ENCODE measurements at places on chromosomes 4 and X.

DNA sequence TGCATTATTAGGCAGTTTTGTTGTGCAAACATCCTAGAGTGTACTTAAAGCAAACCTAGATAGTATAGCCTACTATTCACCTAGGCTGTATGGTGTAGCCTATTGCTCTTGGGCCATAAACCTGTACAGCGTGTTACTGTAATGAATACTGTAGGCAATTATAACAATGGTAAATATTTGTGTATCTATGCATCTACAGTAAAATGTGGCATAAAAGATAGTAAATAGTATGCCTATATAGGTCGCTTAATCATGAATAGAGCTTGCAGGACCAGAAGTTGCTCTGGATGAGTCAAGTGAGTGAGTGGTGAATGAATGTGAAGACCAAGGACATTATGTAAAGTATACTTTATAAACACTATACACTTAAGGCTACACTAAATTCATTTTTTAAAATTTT lies 16.6 kb downstream of the USO1 start:
- peaks cover 3% of the 10 kb centered on the region for H3K36me3 ChIP-seq
- H3K4me3 ChIP-seq = no peak overlapping the region
- H3K27ac ChIP-seq = no peak overlapping the region
- DNase-seq = no peak

DNA sequence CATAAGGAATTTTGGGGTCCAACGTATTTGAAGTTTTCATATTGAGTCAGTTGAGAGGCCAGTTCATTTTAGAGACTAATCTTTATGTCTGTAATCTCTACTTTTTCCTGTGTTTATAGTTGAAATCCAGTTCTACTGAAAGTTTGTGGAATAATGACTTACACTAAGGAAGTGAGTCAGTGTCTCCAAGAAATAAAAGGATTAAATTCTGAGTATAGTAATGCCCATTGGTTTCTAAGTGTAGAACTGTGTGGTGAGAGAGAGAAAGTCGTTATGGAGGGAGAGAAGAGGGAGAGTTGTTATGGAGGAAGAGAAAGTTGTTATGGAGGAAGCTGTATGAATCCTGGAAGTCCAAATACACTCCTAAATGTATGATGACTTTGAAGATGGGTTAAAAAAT lies 264.6 kb upstream of the HAND2 start:
- no peaks in the 10 kb centered on the region for H3K36me3 ChIP-seq
- no peak for DNase-seq
- H3K4me1 ChIP-seq = no peaks in the 10 kb centered on the region
- H3K4me3 ChIP-seq = no peak overlapping the region
- no peaks in the 10 kb centered on the region for H3K27me3 ChIP-seq

- H3K4me1 ChIP-seq = no peaks in the 10 kb centered on the region
- H3K27me3 ChIP-seq = no peaks in the 10 kb centered on the region
- no peak for DNase-seq
- H3K36me3 ChIP-seq = no peaks in the 10 kb centered on the region
- no peak overlapping the region for H3K4me3 ChIP-seq
Observed at GRCh38 chr4:147994076-147994475, 262.2 kb downstream of the ARHGAP10 start.

DNA sequence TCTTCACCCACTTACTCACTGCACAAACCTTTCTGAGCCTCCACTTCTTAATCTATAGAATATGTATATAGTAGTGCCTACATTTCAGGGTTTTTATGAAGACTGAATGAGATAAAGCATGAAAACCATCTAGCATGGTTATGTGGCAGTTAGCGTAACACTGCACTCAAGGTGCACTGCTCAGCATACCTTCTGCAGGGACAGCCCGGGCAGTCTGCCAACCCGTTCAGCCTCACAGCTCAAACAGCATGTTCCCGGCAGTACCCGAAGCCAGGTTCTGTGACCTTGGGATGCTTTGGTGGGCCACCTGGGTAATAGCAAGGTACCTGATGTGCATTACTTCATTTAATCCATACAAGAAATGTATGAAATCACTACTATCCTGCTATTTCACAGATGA lies 81.4 kb downstream of the DOCK11 start:
- H3K27me3 ChIP-seq = no peaks in the 10 kb centered on the region
- no peaks in the 10 kb centered on the region for H3K4me1 ChIP-seq
- H3K4me3 ChIP-seq = no peak overlapping the region
- peaks cover 57% of the 10 kb centered on the region for H3K36me3 ChIP-seq
- H3K27ac ChIP-seq = no peak overlapping the region
- no peak for DNase-seq

DNA sequence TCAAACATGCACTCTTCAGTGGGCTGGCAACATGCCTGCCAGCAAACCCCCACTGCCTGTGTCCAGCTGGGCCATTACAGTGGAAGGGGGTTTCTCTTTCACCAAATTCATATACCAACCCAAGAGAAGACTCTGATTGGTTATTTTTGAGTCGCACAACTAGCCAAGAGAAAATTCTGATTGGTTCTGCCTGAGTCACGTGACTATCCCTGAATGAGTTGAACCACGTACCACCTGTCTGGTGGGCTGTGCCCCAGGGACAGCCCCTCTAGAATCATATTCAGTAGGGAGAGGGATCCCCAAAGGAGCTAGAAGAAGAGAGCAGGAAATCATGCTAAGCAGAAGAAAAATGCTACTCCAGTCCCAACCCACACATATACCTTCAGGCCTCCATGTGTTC lies 313.1 kb downstream of the STK32B start:
- H3K4me3 ChIP-seq = no peak overlapping the region
- H3K4me1 ChIP-seq = no peaks in the 10 kb centered on the region
- no peak for DNase-seq
- no peaks in the 10 kb centered on the region for H3K36me3 ChIP-seq
- H3K27me3 ChIP-seq = no peaks in the 10 kb centered on the region
- no peak overlapping the region for H3K27ac ChIP-seq

- H3K4me1 ChIP-seq = no peaks in the 10 kb centered on the region
- no peaks in the 10 kb centered on the region for H3K36me3 ChIP-seq
- no peaks in the 10 kb centered on the region for H3K27me3 ChIP-seq
- H3K27ac ChIP-seq = no peak overlapping the region
- no peak overlapping the region for H3K4me3 ChIP-seq
Observed at GRCh38 chr4:4734425-4734824, 125.0 kb upstream of the MSX1 start.

- H3K4me1 ChIP-seq = no peaks in the 10 kb centered on the region
- H3K27ac ChIP-seq = no peak overlapping the region
- H3K27me3 ChIP-seq = no peaks in the 10 kb centered on the region
- no peak for DNase-seq
- no peak overlapping the region for H3K4me3 ChIP-seq
Observed at GRCh38 chr4:138975225-138975624, 40.4 kb upstream of the NOCT start.

- H3K4me1 ChIP-seq = no peaks in the 10 kb centered on the region
- no peaks in the 10 kb centered on the region for H3K27me3 ChIP-seq
- no peak for DNase-seq
- no peak overlapping the region for H3K4me3 ChIP-seq
- H3K36me3 ChIP-seq = no peaks in the 10 kb centered on the region
Observed at GRCh38 chr4:98318521-98318920, 57.3 kb downstream of the RAP1GDS1 start.

DNA sequence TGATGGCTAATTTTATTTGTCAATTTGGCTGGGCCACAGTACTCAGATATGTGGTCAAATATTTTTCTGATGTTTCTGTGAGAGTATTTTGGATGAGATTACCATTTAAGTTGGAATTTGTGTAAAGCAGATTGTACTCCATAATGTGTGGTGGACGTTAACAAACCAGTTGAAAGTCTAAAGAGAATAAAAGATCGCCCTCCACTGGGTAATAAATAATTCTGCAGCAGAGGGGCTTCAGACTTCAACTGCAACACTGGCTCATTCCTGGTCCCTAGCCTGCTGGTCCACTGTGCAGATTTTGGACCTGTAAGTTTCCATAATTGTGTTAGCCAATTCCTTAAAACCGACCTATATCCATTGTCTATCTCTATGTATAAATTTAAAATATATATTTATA lies 540.3 kb downstream of the PCDH18 start:
- H3K27ac ChIP-seq = no peak overlapping the region
- DNase-seq = no peak
- no peak overlapping the region for H3K4me3 ChIP-seq
- no peaks in the 10 kb centered on the region for H3K4me1 ChIP-seq

GRCh38 chr4:76607846-76608245 lies 172.8 kb downstream of the SHROOM3 start:
- no peak overlapping the region for H3K27ac ChIP-seq
- peaks cover 44% of the 10 kb centered on the region for H3K27me3 ChIP-seq
- H3K4me1 ChIP-seq = no peaks in the 10 kb centered on the region

DNA sequence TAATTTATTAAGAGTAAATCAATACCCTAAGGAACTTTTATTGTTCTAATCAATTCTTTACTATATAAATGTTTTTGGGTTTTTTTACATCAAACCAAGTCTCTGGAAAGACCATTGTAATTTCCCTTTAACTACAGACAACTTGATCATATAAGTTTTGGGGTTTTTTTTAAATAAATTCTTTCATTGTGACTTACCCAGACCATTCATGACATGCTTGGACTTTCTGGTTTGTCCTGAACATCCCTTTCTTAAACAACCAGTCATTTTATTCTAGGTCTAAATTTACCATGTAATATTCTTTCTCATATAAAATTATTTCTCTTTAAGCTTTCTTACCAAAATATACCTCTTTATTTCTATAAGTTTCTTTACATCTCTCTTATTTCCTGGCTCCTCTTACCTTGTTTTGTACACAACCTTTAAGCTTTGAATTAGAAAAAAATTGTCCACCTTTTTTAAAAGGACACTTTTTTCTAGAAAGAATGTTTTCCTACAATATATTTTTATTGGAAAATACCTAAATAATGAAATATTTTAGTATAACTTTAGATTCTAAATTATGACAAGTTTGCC lies 8.4 kb downstream of the CNGA1 start:
- H3K27ac ChIP-seq = no peak overlapping the region
- no peaks in the 10 kb centered on the region for H3K4me1 ChIP-seq
- DNase-seq = no peak
- peaks cover 22% of the 10 kb centered on the region for H3K27me3 ChIP-seq
- no peaks in the 10 kb centered on the region for H3K36me3 ChIP-seq
- H3K4me3 ChIP-seq = no peak overlapping the region

GRCh38 chrX:123834116-123834515 lies 25.7 kb upstream of the XIAP start:
- H3K4me3 ChIP-seq = no peak overlapping the region
- no peaks in the 10 kb centered on the region for H3K4me1 ChIP-seq
- no peak overlapping the region for H3K27ac ChIP-seq
